Posterior cingulate gyrus (tissue), 11 donors: ENCODE measurements at places on chromosomes 4 and X.

DNA sequence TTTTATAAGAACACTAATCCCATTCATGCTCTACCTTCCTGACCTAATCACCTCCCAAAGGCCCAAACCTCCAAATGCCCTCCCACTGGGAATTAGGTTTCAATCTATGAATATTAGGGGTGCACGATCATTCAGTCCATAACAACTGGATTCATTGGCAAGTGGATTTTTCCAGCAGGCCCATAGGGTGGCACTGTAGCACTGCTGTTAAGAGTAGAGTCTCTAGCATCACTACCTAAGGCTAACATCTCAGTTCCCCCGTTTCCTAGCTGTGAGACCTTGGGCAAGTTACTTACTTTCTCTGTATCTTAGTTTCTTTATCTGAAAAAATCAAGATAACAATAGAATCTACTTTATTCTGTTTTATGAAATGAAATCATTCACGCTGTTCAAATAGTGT lies 315.8 kb downstream of the STIM2 start:
- peak; percentile 33 for DNase-seq

DNA sequence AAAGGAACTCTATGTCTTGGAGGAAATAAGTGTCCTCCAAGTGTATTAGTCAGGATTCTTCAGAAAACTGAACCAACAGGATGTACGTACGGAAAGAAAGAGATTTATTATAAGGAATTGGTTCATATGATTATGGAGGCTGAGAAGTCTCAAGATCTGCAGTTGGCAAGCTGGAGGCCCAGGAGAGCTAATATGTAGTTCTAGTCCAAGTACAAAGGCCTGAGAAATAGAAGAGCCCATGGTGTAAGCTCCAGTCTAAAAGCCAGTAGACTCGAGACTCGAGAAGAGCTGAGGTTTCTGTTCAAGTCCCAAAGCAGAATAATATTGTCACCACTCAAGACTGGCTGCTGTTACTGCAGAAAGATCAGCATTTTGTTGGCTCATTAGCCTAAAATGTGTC lies 65.3 kb upstream of the EFNB1 start:
- DNase-seq, result no peak

DNA sequence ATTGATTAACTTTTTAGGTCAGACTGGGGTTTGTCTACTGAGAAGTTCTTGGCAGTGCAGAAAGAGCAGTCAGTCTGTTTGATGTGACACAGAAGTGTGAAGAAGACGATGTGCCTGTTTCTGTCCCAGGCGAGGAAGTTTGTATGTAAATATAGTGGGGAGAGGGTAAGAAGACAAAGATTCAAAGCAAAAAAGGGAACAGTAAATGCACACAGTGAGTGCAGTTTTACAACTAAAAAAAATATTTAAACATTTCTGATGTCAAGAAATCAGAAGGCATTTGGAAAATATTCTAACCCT lies 264.9 kb downstream of the RAPGEF2 start:
- DNase-seq, result no peak

- DNase-seq, result no peak
Measured at GRCh38 chr4:100113732-100114131, 76.5 kb downstream of the DDIT4L start.

- no peak for DNase-seq
Measured at GRCh38 chr4:158588777-158589176, 67.1 kb downstream of the RXFP1 start.

DNA sequence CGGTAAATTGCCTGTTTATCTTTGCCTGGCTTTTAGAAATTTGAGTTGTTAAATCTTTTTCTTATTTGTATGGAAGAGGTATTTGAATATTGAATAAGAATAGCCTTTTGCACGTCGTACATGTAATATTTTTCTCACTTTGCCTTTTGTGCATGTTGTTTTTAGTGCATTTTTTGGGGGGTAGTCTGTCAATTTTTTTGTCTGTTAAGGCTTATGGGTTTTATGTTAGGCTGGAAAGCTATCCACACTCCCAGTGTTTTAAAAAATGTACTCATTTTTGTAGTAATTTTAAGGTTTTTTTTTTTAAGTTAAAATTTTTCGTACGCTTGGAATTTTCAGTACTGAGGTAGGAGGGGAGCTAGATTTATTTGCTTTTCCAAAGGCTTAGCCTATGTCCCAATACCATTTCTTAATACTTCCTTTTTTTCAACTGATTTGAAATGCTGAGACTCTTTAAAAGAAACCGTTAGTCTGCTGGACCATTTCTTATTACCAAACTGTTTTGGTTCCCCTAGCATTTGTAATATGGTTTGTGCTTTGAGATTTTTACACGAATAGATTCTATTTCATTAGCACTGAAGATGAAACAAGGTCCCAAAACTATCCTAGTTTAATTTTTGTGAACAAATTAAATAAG lies 1.3 kb downstream of the HERC5 start:
- DNase-seq, result no peak

DNA sequence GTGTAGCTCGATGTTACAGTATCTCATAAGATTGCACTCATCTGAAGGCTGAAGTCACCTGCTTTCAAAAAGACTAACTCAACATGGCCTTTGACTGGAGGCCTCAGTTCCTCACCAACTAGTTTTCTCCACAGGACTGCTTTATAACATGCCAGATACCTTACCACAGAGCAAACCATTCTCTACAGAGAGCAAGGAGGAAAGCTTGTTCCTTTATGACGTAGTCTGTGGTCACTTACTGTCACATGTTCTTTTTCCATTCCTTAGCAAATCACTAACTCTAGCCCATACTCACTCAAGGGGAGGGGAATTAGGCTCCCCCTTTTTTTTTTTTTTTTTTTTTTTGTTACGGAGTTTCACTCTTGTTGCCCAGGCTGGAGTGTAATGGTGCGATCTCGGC lies 3.2 kb downstream of the THAP9 start:
- DNase-seq, result no peak

- no peak for DNase-seq
Measured at GRCh38 chr4:184122631-184123408, 94.9 kb downstream of the ENPP6 start.

DNA sequence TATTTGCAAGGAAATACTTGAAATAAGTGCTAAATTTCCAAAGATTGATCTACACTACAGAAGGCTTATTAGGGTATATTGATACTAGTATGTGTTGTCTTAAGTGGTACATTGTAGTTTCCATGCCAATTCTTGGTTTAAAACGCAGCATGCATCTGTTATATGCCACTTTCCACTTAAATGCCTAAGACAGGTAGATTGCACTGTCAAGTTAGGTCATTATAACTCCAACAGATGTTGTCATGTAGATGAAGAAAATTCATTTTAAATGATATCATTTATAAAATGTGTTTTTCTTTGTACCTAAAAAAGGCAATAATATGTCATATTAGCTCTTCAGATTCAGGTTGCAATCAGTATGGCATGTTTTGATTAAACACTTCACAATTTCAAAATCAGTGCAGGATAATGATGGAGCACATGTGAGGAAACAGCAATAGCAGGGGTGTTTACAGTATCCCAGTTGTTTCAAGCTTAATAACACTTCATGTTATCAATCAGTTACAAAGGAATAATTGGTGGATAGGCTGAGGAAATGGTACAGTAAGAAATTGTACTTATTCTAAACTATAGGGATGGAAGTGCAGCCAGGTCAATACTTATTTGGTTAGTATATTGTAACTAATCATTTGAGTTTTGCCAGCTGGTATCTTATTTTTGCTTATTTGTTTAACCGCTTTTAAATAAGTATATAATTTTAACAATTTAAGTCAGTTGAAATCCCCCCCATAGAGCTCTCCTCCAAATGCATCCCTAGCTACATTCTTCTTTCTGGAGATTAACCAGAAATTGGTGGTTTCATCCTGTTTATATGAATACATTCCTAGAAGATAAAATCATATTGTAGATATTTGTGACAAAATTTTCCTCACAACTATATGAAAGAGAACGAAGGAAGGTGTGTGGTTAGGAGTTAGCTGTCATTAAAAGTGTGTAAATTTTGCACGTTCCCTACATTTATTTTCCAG lies 454.4 kb upstream of the ATOH1 start:
- no peak for DNase-seq

DNA sequence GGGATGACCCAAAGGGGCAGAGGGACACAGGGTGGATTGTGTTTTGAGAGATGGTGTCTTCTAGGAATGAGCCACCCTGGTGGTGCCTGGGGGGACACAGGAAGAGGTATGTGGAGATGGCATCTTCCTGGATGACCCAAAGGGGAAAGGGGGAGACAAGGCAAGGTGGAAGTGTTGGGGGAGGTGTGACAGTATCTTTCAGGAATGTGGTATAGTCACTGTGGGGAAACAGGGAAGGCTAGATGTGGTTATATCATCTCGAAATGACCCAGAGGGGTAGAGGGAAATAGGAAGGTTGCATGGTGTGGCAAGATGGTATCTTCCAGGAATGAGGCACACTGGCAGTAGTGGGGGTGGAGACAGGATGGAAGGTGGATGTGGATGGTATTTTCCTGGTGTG lies 62.9 kb downstream of the MAOA start:
- DNase-seq, result no peak

GRCh38 chr4:57061395-57061794 lies 48.8 kb downstream of the IGFBP7 start:
- no peak for DNase-seq

- no peak for DNase-seq
Measured at GRCh38 chrX:53254570-53255461, 26.6 kb downstream of the IQSEC2 start.

GRCh38 chr4:136573460-136573859 lies 958.8 kb downstream of the PCDH18 start:
- no peak for DNase-seq

DNA sequence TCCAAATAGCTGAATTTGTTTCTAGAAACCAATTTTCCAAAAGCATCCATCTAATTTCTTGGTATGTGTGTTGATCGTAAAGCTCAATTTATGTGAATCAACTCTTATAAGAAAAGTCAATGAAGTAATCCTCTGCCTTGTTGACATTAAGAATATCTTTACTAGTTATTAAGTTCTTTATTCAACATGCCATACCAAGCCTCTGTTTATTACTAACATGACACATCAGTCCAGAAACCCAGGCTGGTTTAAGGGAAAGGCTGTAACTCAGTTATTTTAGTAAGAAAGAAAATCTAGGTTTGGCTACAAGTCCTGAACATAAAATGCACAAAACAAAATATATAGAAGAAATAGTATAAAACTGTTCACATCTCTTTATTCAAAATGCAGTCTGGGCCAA lies 48.0 kb downstream of the KLHL34 start:
- DNase-seq, result no peak

GRCh38 chr4:158201876-158202275 lies 8.4 kb upstream of the TMEM144 start:
- no peak for DNase-seq

DNA sequence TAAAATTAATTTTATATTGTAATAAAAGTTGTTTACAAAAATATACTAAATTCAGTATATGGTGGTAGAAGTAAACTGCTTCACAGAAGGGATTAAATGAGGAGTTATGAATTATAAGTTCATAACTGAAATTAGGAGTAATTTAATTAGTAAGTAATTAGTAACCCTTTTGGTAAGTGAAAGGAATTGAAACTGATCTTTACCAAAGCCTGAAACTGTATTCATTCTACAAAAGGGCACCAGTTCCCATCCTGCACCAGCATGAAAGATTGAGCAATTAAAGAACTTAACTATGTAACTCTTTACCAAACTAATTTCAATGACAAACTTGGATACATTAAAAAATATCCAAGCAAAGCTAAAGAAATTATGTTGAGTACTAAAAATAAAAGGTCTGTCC lies 8.2 kb downstream of the MED14 start:
- no peak for DNase-seq

DNA sequence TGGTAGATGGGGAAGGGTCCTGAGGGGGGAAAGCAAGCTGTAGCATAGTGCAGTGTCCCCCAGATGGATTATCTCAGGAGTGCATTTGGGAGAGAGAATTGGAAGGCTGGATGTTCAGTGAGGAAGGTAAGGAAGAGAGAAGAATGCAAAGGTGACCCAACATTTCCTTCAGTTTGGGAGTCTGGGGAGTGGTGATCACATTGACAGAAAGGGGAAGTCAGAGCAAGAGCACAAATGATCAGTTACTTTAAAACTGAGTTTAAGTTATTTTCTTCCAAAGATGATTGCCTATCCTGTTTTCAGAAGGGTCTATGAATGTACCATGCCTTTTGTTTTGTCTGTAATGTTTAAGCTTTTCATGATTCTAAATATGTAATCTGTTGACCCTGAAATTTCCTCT lies 47.6 kb downstream of the ARHGAP10 start:
- DNase-seq, result no peak

DNA sequence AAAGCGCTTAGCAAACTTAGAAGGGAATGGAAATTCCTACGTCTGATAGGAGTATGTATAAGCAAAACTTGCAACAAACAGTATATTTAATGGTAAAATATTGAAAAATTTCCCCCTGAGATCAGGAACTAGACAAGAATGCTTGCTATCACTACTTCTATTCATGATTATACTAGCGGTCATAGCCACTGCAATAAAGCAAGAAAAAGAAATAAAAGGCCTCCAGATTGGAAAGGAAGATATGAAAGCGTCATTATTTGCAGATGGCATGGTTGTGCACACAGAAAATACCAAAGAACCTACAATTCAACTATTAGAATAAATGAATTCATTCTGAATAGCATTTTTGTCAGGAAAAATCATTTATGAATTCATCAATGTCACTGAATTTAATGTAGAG lies 87.2 kb upstream of the BCOR start:
- no peak for DNase-seq

DNA sequence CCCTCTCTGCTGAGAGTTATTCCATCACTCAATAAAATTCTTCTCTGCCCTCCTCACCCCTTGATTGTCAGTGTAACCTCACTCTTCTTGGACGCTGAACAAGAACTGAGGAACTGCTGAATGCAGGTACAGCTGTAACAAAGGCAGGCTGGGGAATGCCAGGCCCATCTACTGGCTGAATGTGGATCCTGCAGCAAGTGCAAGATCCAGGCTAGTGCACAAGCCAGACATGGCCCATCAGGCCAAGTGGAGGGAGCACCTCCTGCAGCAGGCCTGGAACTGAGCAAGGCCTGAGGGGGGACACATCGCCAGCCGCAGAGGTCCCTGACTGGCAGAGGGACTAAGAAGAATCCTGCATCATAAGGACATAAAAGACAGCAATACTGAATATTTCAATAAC lies 411.8 kb upstream of the PCDH10 start:
- no peak for DNase-seq

- DNase-seq, result peak; percentile 96
Measured at GRCh38 chr4:47463235-47463956, at the start of gene COMMD8. TSS of gene COMMD8 (minus strand) at chr4:47463702. CDS start at chr4:47463651, 51 bp downstream.

DNA sequence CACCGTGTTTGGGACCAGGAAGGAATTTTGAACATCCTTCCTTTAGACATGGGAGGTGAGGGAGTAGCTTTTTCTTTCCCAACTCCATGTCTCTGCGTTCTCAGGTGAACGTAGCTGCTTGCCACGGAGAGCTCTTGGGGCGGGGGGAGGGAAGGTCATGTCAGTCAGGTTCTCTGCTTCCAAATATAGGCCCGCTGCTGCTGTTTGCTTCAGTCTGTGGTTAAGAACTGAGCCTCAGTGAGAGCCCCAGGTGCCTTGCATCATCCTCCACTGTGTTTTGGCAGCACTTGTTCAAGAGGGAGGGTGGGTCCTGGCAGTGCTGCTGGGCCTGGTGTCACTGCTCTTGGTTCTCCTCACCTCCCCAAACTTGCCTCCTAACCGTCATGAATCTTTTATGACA lies 46.5 kb downstream of the HADH start:
- DNase-seq, result no peak
